ENCODE measurements at places on chromosomes 11 and 22. TPM values are rescaled to one million over a fixed set of nuclear protein-coding genes. Genes with fewer than 3 reads are reported as not detected.

The IL18 gene
- 9.5 TPM for polyA plus RNA-seq

The ISX gene
- 0.37 TPM for polyA plus RNA-seq

DNA sequence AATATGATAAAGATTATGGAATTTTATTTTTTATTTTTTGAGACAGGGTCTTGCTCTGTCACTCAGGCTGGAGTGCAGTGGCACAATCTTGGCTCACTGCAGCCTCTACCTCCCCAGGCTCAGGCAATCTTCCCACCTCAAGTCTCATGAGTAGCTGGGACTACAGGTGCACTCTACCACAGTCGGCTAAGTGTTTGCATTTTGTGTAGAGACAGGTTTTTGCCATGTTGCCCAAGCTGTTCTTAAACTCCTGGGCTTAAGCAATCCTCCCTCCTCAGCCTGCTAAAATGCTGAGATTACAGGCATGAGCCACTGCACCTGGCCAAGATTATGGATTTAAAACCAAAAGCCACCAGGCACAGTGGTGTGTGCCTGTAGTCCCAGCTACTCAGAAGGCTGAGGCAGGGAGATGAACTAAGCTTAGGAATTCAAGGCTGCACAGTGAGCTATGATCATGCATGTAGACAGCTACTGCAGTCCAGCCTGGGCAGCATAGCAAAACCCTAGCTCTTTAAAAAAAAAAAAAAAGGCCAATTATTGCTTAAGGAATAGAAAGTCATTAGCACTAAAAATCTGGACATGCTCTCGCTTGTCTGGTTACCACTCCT is 20.2 kb upstream of the CCND1 start:
- no peak for DNase-seq

- DNase-seq: no peak
Measured at GRCh38 chr11:63838150-63838677, 696 bp upstream of the MARK2 start.

- DNase-seq: no peak
Measured at GRCh38 chr11:118604566-118604965, 2.8 kb upstream of the PHLDB1 start.

GRCh38 chr11:126167488-126167887 is 44.0 kb downstream of the RPUSD4 start:
- DNase-seq: no peak

- DNase-seq: no peak
Measured at GRCh38 chr11:86931548-86932258, 23.5 kb downstream of the FZD4 start.

Measured in renal pelvis (tissue), 12 donors.